ENCODE measurements at places on chromosomes 6 and 20.

GRCh38 chr20:33119725-33120720 lies 40.6 kb downstream of the BPIFB4 start:
- no peak for DNase-seq

DNA sequence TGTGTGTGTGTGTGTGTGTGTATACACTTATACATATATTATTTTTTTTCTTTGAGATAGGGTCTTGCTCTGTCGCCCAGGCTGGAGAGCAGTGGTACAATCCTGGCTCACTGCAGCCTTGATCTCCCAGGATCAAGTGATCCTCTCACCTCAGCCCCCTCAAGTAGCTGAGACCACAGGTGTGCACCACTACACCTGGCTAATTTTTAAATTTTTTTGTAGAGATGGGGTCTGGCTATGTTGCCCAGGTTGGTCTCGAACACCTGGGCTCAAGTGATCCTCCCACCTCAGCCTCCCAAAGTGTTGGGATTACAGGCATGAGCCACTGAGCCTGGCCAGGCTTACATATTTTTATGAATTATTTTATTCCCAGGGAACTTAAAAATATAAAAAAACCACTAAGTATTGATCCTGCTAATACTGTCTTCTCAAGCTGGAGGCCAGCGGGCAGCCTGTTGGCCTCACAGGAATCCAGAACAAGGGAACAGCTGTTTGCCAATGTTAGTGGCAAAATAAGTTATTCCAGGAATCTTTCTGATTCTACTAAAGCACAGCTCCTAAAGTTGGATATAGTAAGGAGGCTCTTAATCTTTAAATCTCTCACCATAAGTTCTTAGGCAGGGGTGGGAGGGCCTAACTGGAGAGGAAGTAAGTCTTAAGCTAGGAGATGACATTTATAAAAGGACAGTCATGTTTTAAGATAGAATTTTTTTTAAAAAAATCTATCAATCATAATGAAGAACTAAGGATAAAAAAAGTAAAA lies 135.5 kb upstream of the NUP153 start:
- DNase-seq, result no peak

GRCh38 chr6:151962246-151962846 lies 154.9 kb downstream of the ESR1 start:
- DNase-seq, result no peak

DNA sequence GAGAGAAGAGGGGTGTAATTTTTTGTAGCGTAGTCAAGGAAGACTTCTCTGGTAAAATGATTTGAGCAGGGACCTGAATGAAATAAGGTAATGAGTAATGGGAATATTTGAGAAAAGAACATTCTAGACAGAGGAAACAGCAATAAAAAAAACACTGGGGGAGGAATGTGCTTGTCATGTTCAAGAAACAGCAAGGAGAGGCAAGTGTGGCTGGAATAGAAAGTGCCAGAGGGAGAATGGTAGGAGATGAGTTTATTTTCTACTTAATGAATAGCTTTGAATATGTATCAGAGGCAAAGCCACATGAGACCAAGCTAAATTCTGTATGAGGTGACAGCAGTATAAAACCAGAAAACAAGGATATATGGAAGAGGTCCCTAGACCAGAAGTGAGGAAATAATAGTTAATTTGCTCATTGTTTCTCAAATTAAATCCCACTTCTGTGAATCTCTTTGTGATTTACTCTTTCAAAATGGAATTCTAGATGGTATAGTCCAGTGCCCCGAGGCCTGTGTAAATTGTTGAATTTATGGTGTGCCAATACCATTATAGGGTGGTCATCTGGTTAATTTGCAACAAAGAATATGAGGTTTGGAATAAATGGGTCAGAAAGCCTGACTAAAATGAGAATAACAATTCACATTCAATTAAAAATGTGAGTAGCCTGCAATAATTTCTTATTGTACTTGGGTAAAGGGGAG lies 170.2 kb downstream of the CDKAL1 start:
- DNase-seq, result no peak

GRCh38 chr6:36035225-36035624 lies 7.6 kb downstream of the MAPK14 start:
- no peak for DNase-seq

GRCh38 chr6:80186082-80186481 lies 79.6 kb downstream of the BCKDHB start:
- DNase-seq, result no peak

- no peak for DNase-seq
Measured at GRCh38 chr6:30821862-30822784, 62.2 kb upstream of the DDR1 start.

- no peak for DNase-seq
Measured at GRCh38 chr6:146851837-146852236, 253.1 kb downstream of the ADGB start.

DNA sequence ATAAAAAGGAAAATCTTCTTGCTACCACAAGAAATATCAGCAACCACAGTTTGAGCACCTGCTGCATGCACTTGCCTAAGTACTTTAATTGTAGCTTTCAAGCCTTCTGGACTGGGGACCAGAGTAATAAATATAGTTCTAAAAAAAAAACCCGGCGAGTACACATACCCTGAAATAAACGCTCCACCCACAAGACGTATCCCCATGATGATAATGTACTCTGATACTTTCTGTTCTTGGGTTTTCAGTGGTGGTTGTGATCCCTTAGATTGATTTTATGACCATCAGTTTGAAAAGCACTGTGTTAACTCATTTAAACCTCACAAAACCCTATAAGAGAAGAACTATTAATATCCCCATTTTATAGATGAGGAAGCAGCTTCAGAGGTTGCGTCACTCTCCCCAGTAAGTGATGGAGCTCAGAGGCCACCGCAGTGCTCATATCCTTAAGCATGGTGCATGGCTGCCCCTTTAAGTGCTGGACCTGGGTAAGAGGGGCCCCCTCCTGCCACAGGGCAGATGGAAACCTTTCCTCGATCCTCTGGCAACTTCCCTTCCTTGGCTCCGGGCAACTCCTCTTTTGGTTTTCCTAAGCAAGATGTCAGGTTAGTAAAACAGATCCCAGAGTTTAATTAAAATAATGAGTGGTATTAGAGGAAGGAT lies 67.3 kb downstream of the KCNB1 start:
- DNase-seq, result no peak

DNA sequence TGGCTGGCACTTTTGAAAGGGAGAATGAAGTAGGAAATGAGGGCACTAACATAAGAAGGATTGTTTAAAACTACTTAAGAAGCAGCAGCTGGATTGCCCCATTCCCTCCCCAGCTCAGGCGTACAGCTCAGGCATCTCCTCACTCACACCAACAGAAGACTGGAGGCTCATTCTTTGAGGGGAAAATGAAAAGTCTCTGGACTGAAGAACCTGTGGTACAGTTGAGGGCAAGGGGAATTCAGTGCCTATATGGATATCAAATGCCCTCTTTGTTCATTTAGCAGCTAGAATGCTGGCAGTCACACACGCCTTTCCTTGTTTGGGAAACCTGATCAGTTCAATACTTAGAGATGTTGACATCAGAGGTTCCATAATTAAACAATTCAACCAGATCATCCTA lies 502.1 kb upstream of the SOX4 start:
- DNase-seq, result no peak

DNA sequence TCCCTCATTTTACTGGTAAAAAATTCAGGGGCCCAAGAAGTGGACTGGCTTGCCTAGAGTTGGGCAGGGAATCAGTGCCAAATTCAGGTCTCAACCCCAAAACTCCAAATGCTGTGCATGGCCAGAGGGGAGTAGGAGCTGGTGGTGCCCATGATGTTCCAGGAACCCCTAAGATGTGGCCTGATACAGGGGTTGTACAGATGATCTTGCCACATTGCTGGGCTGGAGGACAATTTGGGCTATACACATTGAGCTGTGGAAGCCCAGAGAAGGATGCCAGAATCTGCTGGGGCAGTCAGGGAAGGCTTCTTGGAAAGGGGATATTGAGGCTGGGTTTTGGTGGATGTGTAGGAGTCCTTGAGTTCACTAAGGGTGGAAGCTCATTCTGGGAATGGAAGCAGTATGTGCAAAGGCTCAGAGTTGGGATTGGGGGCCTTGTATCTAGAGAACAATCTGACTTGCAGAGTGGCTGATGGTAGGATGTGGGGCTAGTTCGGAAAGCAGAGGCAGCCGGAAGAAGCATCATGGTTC lies 38.0 kb upstream of the APCDD1L start:
- no peak for DNase-seq

- peak; percentile 71 for DNase-seq
Measured at GRCh38 chr20:43537921-43538877, 20.6 kb upstream of the SGK2 start.

- DNase-seq, result peak; percentile 93
Measured at GRCh38 chr6:90811596-90812226, 224.8 kb upstream of the MAP3K7 start.

DNA sequence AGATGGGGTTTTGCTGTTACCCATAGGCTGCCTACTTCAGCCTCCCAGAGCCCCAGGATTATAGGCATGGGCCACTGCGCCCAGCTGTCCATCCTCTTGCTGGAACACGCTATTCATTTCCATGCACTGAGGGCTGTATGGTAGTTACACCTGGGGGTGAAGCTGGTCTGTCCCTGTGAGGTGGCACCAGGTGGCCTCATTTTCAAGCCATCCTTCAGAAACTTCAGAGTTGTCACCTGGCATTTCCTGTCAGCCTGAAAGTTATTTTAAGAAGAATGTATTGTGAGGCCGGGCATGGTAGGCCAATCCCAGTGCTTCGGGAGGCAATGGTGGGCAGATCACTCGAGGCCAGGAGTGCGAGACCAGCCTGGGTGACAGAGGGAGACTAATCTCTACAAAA lies 147.6 kb downstream of the DTNBP1 start:
- DNase-seq, result no peak

DNA sequence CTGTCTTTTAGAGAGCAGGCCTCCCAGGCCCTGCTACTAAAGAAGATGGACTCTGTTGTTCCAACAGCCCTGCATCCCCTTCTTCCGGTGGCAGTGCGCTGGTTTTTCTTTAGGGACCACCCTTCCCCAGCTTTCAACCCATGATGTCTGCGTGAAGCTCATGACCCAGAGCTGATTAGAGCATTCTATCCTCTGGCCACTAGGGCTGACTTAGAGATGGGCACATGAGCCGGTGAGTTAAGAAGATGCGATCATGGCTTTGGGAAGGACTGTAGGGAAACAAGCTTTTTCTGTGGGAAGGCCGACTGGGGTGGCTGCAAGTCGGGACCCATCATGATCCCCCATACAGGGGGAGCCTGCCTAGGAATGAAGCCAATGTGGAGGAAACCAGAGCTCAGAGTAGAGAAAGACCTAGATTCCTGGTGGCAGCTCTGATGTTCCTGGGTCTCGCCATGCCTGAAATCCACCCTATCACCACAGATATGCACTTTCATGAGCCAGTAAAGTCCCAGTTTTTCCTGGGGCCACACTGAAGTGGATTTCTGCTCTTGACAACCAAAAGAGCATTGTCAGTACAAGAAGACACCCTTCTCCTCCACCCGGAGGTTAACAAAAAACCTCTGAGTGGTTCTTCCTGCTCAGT lies 29.1 kb upstream of the STX16 start:
- no peak for DNase-seq

DNA sequence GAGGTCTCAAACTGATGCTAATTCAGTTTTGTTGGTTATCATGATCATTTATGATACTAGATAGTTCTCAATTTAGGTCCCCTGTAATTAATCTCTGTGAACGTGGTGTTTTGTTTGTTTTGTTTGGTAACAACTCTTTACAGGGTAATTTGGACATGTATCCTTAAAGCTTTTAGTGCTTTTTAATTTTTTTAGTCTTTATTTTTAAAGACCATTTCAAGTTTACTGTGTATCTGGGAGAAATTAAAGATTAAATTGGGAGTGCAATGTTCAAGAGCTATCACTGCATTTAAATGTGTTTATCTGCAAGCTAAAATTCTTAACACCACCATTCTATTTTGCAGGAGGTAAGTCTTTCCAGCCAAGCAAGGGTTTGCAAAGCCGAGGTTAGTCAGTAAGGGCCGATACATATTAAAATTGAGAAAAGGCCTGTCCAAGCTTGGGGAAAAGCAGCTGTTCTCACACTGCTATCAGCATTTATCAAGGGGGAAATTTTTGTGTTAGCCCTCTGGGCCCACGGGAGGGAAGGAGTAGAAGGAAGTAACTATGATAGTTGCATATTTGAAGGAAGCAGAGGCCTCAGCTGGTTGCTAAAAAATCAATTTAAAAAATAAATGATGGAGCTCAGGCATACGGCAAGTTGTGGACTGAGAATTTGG lies 59.3 kb upstream of the ZNF217 start:
- no peak for DNase-seq

GRCh38 chr20:60269573-60270162 lies 311.4 kb downstream of the CDH26 start:
- no peak for DNase-seq

DNA sequence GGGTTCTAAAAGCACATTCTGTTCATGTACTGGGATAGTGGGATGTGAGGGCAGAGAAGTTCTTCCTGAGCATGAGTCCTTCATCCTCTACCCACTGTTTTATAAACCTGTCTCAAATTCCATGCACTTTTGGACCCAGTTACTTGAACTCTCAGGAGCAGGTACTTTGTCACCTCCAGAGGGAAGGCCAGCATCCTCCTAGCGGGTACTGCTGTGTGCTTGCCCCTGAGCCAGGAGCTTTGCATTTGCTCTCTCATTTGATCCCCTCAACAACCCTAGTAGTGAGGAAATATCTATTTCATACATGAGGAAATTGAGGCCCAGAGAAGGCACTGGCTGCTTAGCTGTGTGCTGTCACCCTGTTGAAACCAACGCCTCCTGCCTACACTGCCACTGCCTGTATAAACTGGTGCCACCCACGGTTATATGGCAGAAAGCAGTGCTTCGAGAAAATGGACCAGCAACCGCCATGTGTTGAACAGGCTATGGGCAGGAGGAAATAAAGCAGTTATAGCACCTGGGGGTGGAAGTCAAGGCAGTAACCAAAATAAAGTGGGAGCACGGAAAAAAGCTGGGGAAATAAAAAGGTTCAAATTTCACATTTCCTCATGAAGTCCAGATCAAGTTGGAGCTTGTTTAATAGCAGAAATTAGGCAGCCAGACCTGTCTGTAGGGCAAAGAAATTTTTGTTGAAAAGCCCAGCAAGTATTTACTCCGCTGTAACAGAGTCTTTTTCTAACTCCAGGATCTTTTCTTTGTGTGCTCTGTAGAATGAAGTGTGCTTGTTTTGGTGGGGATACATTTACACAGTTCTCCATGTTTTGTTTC lies 38.0 kb downstream of the KLHL31 start:
- DNase-seq, result no peak

DNA sequence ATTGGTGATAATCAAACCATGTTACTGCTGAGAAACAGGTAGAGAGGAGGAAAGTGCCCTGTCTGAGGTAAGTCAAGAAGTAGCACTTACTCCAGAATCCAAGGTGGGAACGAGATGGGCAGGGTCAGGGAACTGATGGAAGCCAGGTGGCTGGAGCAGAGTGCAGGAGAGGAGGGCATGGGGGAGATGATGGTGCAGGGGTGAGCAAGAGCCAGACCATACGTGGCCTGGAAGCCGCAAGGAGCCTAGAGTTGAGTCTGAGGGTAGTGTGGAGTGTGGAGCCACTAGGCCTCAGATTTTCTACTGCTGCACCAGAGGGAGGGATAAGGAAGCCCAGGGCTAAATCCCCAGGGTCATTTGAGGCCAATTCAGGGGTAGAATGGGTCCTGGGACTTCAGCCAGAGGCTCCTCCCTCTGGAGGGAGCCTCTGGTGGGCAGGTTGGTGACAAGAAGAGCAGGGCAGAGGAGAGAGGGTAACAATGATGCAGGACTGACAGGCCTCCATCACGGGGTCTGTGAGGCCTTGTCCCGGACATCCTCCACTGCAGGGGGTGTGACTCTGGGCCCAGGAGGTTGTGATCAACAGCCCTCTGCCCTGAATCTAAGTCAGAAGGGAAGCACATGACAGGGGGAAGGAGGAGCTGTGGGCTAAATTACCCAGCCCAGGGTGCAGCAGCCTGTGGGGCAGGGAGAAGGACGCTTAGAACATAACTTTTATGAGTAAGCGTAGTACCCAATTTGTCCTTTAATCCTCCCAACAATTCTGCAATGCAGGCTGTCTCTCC lies 28.7 kb downstream of the COX4I2 start:
- DNase-seq, result no peak
